Muscle of leg (tissue), 16 donors: ENCODE measurements at places on chromosomes 16 and 17. TPM values are rescaled to one million over a fixed set of nuclear protein-coding genes. Genes with fewer than 3 reads are reported as not detected.

The MILR1 gene
- polyA plus RNA-seq, result 2.6 TPM

- no peak for DNase-seq
Measured at GRCh38 chr17:80952291-80952690, 39.4 kb upstream of the CHMP6 start.

DNA sequence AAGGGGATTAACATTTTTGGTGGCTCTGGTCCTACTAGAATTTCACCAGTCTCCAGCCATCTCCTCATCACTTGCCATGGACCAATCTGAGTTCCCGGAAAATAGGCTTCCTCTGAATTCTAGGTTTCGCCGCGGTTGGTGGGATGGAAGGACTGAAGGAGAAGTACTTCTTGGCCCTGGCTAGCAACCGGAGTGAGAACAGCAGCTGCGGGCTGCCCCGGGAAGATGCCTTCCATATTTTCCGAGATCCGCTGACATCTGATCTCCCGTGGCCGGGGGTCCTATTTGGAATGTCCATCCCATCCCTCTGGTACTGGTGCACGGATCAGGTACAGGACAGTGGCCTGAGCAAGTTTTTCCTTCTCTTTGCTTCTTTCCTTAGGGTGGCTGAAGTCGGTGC lies 45.0 kb downstream of the SLC5A11 start:
- DNase-seq, result no peak

The KRTAP4-9 gene
- polyA plus RNA-seq, result not detected

DNA sequence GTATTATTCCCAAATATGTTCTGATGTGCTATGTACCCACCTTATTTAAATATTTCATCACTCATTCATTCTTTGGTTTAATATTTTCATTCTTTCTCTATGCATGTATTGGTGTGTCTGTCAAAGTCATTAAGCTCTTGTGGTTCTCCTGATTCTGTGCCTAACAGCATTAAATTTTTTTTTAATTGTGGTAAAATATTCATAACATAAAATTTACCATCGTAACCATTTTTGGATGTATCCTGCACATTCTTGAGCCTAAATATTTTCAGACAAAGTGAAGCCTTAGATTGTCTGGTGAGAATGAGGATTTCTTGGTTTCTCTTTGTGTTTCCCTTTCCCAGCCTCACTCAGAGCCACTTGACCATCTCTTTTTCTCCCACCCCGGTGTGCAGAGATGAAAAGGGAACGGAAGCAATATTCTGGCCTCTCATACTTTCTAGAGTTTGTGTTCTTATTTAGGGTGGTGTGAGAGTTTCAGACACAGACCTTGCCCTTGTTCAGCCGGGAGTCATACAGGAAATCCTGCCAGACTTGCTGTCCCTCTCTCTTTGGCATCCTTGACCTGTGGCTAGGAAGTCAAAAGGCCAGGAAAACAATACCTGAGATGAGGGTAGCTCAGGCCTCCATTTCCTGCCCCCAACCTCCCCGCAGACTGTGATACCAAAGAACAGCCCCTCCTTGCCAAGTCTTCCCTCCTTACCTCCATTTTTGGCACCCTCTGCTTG lies 4.9 kb downstream of the CCL5 start:
- DNase-seq, result no peak

GRCh38 chr17:35568561-35568960 lies 7.9 kb upstream of the SLFN14 start:
- no peak for DNase-seq

DNA sequence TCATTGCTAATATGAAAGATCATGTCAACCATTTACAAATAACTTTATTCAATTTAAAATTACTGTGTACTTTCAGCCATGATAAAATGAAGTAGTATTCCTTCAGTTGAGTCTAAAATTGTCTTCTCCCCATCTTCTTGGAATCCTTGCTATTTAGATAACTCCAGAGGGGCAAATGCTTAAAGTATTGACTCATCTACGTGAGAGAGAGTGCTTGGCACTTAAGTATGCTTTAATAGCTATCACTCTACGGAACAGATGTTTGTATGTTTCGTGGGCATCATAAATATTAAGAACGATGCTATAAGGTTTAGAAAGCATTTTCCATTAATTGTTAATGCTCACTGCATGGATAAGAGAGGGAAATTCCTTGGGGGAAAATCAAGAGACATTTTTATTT lies 69.3 kb upstream of the MED13 start:
- DNase-seq, result no peak

GRCh38 chr17:40104594-40105486 lies 4.5 kb upstream of the NR1D1 start:
- DNase-seq, result peak; percentile 28

- DNase-seq, result no peak
Measured at GRCh38 chr17:67369676-67370075, 3.3 kb upstream of the PSMD12 start.

- DNase-seq, result no peak
Measured at GRCh38 chr16:76464955-76465620, 187.9 kb downstream of the CNTNAP4 start.

DNA sequence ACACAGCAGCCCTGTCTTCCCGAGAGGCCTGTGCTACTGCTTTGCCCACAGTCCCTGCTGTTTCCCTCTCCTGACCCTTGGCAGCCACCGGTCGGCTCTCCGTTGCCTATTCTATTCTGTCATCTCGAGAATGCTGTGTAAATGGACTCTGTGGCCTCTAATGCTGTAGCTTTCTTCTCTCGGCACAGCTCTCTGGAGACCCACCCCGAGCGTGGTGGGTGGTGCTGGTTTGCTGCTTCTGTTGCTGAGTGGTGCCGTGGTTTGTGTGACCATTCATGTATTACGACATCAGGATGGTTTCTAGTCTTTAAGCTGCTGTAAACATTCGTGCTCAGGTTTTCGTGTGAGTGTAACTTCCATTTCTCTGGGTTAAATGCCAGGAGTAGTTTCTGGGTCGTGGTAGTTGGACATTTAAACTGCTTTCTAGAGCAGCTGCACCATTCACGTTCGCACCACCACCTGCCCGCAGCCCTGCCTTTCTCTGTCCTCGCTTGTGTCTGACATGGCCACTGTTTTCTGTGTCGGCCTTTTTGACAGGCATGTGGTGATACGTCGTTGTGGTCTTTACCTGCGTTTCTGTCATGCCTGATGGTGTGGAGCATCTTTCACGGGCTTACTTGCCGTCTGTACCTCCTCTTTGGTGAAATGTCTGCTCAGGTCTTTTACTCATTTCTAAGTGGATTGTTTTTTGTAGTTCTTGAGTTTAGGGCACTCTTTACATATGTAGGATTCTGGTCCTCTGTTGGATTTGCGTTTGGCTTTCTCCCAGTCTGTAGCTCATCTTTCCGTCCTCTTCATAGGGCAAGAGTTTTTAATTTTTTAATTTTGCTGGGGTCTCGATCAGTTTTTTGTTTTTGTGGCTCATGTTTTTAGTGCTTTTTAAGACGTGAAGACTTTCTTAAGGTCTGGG lies 47.7 kb upstream of the ZNF750 start:
- DNase-seq, result no peak

The TOM1L1 gene
- polyA plus RNA-seq, result 5.3 TPM

GRCh38 chr17:6626616-6627015 lies 13.9 kb downstream of the KIAA0753 start:
- DNase-seq, result no peak

The CETP gene
- polyA plus RNA-seq, result 9.6 TPM

The TMEM98 gene
- 32.0 TPM for polyA plus RNA-seq

GRCh38 chr16:48597563-48598387 lies 12.2 kb downstream of the N4BP1 start:
- DNase-seq, result no peak

- peak; percentile 76 for DNase-seq
Measured at GRCh38 chr17:36523113-36523512, 11.6 kb downstream of the MYO19 start.
